ENCODE measurements at places on chromosomes 4 and X.

DNA sequence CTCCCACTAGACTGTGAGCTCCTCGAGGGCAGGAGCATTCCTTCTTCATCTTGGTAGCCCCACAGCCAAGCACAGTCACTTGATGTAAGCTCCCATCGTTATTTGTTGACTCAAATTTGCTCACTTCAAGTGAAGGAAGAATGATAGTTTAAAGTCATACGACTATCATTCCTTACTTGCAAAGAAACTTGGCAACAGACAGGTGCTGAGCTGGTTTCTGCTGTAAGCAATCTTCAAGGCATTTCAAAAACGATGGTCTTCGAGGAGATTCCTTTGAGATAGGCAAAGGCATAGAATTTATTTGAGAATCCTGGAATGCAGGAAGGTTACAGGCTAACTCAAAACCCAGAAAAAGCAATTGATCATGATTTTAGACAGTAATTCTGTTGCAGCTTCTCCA, 64.8 kb downstream of the QDPR start:
- no peak for DNase-seq

GRCh38 chr4:187276736-187277408, 553.2 kb upstream of the FAT1 start:
- DNase-seq: no peak

DNA sequence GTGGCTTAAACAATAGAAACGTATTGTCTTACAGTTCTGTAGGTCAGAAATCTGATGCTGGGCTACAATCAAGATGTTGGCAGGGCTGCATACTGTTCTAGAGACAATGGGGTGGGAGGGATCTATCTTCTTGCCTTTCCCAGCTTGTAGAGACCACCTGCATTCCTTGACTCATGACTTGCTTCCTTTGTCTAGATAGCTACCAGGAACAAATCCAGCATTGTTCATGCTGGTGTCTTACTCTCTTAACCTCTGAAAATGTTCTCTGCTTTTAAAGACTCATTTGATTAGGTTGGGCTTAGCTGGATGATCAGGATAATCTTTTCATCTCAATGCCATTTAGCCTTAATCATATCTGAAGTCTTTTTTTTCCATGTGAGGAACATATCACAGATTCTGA, 169.0 kb downstream of the ZNF330 start:
- no peak for DNase-seq

GRCh38 chrX:153410373-153410772, 899 bp upstream of the ZFP92 start:
- no peak for DNase-seq

GRCh38 chrX:44785652-44786051, 58.2 kb upstream of the DUSP21 start:
- no peak for DNase-seq

DNA sequence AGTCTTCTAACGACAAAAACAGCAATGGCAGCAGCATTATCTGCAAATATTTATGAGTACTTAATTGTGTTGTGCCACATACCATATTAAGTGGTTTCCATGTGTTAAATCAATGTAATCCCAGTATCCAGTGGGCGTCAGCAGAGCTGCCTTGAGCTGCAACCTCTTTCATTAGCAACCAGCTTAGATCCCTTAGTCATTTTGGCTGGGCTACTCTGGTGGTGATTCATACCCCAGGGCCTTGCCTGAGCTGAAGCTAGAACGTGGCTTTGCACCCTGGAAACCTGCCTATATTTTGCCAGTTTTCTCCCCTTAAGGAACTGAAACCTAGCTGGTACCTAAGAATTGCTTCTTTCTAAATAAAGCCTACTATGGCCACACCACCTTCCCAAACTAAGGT, 474.3 kb upstream of the FTHL17 start:
- no peak for DNase-seq

- no peak for DNase-seq
Measured at GRCh38 chr4:125956276-125956675, 641.5 kb downstream of the FAT4 start.

GRCh38 chr4:7698584-7698983, 241.1 kb downstream of the AFAP1 start:
- no peak for DNase-seq

- DNase-seq: no peak
Measured at GRCh38 chr4:100366213-100366612, 151.6 kb downstream of the EMCN start.

Measured in NCI-H1417 treated with DMSO at 0.1 percent for 48 hours (cell line).